ENCODE measurements at places on chromosomes 5 and 9. TPM values are rescaled to one million over a fixed set of nuclear protein-coding genes. Genes with fewer than 3 reads are reported as not detected.

DNA sequence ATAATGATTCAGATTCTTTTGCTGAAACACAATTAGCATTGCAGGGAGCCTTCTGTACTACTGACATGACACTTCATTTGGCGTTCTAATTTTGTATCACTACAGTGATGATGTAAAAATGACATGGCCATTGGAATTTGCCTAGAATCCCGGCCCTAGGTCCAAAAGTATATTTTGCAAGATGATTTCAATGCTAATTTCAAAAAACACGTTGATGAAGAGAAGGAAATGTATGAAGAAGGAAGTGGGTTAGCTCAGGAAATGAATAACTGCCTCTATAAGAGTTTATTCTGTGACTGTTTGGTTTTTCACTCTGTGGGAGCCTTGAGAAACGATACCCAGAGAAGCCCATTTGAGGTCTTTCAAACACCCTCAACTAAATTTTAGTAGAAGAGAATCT lies 59.3 kb downstream of the OSTF1 start:
- DNase-seq = no peak
- no peak overlapping the region for H3K4me3 ChIP-seq
- H3K27ac ChIP-seq = peak overlapping the region; percentile 36
- H3K4me1 ChIP-seq = peaks cover 65% of the 10 kb centered on the region

- H3K4me1 ChIP-seq = no peaks in the 10 kb centered on the region
- H3K36me3 ChIP-seq = no peaks in the 10 kb centered on the region
- no peak for DNase-seq
- no peak overlapping the region for H3K4me3 ChIP-seq
- H3K27me3 ChIP-seq = no peaks in the 10 kb centered on the region
- H3K27ac ChIP-seq = no peak overlapping the region
Measured at GRCh38 chr9:77511525-77511924, 136.6 kb downstream of the GNA14 start.

DNA sequence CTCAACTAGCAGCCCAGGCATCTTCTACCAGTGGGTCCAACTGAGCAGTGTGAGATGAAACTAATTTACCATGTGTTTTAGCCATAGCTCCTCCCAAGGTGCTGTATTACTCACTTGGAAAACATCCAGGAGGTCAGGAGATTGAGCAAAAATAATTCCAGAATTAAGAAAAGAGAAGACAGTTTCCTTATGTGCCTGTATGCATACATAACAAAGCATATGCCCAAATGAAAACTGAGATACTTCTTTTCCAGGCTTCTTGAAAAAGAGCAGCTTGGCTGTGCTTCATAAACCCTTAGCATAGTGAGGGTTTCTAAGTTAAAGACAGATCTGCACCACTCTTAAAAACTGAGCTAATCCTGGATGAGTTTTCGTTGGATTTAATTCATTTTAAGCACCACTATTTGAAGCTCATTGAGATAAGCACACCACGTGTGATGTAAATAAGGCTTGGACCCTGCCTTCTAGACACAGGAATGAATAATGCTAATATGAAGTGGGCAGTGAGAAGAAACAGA lies 119.4 kb downstream of the ADAMTS12 start:
- no peak overlapping the region for H3K27ac ChIP-seq
- no peak overlapping the region for H3K4me3 ChIP-seq
- DNase-seq = peak; percentile 72
- no peaks in the 10 kb centered on the region for H3K4me1 ChIP-seq

DNA sequence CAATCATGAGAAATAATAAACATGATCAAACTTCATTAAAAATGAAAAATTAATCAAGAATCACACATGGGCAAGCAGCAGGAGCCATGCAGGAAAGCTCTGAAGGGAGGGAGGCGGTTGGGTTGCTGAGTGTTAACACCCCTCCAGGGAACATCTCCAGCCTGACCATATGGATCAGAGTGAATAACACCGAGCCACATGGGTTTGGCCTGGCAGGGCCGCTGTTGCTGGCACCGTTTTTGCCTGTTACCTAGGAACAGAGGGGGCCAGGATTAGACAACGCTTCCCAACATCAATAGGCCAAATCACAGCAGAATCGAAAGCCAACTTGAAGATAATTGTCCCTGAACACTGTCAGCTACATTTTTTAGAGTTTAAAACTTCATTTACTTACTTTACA lies 160.2 kb downstream of the DENND1A start:
- no peaks in the 10 kb centered on the region for H3K27me3 ChIP-seq
- no peak overlapping the region for H3K4me3 ChIP-seq
- H3K36me3 ChIP-seq = no peaks in the 10 kb centered on the region
- no peaks in the 10 kb centered on the region for H3K4me1 ChIP-seq
- no peak overlapping the region for H3K27ac ChIP-seq
- peak; percentile 36 for DNase-seq

Gene ANGPTL2
- 26.2 TPM for total RNA-seq

DNA sequence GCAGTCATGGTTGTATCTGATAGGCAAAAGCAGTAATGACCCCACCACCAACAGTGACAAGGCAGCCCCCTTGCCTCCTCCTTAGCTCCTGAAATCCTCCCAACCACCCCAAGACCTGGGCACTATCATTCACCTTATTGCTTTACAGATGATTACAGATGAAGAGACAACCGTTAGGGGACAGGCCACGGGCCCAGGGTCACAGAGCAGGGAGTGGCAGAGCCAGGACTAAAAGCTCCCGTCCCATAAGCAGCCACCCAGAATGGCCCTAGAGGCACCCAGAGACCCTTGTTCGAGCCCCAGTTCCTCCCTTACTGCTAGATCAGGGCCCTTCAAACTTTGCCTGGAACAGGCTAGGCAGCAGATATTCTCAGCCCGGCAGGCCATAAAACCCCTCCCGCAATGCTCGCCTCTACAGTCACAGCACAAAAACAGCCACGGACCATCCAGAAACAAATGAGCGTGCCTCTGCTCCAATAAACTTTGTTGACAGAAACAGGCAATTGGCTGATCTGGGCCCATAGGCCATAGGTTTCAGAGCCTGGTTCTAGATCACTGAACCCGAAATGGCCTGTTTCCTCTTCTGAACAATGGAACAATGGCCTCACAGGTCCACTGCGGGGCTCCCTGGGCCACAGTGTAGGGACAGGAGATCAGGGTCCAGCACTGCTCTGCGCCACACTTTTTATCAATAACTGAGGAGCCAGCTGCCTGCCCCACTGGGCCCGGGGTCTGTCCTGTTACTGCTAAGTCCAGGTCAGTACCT lies 67.0 kb downstream of the LRSAM1 start:
- DNase-seq = no peak
- peaks cover 27% of the 10 kb centered on the region for H3K4me1 ChIP-seq
- H3K4me3 ChIP-seq = no peak overlapping the region
- peaks cover 83% of the 10 kb centered on the region for H3K36me3 ChIP-seq

DNA sequence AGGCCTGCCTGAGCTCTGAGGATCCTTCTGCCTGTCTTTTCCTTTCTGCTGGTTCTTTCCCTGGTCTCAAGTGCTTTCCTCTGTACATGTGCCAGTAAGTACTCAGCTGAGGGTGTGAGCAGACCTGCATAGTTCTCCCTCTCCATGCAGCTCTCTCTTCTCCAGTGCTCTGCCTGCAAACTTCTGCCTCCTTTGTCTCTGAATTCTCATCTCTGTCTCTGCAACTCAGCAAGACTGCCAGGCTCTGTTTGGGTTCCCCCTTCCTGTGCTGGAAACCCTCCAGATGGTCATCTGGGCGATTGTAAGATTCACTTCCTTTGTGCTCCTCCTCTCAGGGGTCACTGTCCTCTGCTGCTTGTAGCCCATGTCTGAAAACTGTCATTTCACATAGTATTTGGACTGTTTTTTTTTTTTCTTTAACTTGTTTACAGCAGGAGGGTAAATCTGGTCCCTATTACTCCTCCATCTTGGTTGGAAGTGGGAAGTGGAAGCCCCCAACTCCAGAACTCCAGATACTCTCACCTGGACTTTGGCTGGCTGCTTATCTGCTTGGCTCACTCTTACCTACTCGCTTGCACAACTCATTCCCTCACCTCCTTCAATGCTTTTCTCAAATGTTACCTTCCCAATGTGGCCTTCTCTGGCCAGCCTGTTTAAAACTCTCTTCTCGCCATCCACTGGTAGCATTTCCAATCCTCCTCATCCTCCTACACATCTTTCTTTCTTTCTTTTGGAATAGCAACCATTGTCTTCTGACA lies 175.3 kb upstream of the TBC1D2 start:
- H3K27me3 ChIP-seq = no peaks in the 10 kb centered on the region
- peak overlapping the region; percentile 51 for H3K27ac ChIP-seq
- H3K36me3 ChIP-seq = no peaks in the 10 kb centered on the region
- H3K4me3 ChIP-seq = no peak overlapping the region
- DNase-seq = no peak

DNA sequence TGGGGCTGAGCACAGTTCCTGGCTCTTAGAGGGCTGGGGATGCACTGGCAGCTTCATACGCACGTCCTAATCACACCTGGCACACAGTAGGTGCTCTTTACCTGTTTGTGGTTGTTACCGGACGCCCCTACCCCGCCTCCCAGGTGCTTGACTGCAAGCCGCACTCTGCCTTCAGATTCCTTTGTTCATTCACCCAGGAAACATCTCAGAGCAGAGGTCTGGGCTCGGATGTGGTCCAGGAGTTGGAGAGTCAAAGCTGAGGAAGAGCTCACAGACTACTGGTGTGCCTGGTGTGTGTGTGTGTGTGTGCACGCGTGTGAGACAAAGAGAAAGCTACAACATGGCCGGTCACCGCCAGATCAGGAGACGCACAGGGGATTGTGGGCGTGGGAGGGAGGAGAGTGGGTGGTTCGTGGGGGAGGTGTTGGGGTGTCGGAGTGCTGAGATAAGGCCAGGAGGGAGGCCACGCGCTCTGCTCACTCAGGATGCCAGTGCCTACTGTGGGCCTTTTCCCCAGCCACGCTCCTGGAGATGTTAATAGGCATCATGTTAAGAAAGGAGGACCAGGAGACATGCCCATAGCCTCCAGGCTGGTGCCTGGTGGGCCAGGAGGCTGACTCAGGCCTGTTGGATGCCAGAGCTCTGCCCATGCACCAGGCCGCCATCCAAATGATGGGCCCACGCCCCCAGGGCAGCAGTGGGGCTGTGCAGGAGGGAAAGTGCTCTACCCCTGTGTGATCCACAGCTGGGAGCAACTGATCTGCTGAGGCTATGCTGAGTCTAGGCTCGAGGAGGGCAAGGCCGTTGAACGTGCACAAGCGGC lies 39.9 kb downstream of the CRB2 start:
- no peaks in the 10 kb centered on the region for H3K4me1 ChIP-seq
- H3K36me3 ChIP-seq = no peaks in the 10 kb centered on the region
- no peaks in the 10 kb centered on the region for H3K27me3 ChIP-seq
- no peak overlapping the region for H3K27ac ChIP-seq
- no peak overlapping the region for H3K4me3 ChIP-seq
